Psoas muscle (tissue), 8 donors: ENCODE measurements at places on chromosomes 11 and 22. TPM values are rescaled to one million over a fixed set of nuclear protein-coding genes. Genes with fewer than 3 reads are reported as not detected.

DNA sequence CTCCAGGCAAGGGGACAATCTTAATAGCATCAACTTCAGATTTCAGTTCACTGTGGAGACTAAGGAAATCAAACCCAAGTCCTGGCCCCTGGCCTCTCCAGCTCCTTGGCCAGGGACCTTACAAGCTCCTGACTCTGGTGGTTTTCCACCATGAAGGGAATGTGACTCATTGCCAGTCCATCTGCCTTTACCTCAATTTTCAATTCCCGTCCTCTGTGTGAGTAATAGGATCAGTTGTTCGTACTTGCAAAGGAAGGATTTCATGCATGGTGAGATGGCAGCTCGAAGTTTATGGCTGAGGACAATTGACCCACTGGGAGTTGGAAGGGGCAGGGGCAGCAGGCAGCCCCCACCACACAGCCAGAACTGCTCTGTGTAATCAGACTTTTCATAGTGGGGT is 42.5 kb downstream of the INSC start:
- no peak for DNase-seq

GRCh38 chr11:102946237-102946636 is 9.3 kb downstream of the MMP13 start:
- DNase-seq = no peak

Gene PLCB3
- total RNA-seq = 5.9 TPM

Gene RAB39A
- 0.23 TPM for total RNA-seq

Gene NNMT
- 751 TPM for total RNA-seq

Gene CNIH2
- not detected for total RNA-seq

Gene PRRG4
- 0.34 TPM for total RNA-seq

Gene C11orf65
- 0.64 TPM for total RNA-seq

GRCh38 chr11:28835790-28836189 is 727.6 kb downstream of the METTL15 start:
- DNase-seq = no peak

- no peak for DNase-seq
Observed at GRCh38 chr11:62061356-62062222, 62.2 kb upstream of the INCENP start.

DNA sequence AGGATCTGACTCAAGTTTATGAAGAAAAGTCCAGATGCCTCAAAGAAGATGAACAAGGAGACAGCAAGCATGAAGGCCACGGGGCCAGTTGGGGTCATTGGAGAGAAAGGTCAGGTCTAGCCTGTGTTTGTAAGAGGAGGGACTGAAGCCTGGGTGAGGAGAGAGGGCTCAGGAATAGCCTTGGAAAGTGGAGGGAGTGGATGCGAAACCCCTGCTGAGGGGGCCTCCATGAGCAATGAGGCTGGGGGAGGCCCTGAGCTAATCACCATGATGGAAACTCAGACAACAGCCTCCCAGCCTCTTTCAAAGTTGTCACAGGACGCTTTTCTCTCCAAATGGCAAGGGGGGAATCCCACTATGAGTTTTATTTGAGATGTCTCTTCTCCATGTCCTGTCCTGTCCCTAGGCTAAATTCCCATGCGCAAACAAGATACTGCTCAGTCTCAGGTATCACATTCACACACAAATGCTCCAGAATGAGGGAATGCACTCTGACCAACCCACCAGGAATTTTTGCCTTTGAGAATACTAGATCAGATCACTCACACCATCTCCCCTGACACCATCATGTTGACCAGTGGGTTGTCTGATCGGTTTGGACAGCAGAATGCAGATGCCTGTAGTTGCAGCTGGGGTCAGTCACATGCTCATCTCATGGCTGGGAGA is 51.3 kb upstream of the TOP3B start:
- DNase-seq = no peak

Gene CARD16
- 4.6 TPM for total RNA-seq

DNA sequence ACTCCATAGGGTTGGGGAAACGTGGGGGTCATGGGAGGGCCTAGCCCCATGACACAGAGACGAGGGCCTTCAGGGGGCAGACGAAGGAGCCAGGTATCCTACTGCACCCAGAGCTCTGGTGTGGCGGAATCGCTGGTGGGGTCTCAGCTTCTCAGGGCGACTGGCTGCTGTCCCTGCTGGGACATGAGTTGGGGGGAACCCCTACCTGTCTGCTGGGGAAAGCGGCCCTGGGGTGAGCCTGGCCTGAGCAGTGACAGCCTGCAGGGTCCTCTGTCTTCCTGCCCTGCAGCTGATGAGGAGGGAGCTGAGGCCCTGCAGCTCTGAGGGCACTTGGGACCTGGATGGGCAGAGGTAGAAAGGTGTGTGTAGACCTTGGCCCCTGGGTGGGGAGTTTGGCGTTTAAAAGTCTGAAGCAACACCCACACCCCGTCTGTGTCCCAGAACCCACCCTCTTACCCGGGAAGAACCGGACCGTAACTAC is 33.6 kb upstream of the GRAMD4 start:
- peak; percentile 29 for DNase-seq

DNA sequence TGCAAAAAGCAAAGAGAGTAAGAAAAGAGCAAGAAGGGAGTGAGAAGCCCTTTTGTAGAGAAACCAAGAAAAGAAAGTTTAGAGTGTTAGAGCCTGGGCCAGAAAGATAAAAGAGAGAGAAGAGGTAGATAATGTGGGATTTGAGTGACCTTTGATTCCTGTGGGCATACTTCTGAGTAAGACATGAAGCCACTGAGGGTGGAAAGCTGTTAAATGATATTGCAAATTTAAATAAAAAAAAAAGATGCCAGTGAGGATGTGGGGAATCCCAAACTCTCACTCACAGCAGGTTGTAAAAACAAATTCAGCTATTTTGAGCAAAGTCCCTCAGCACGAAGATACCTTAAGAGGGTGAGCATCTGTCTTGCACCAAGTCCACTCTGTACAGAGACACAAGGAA is 59.4 kb upstream of the TOP3B start:
- DNase-seq = no peak

Gene MIEF1
- 9.7 TPM for total RNA-seq

- no peak for DNase-seq
Observed at GRCh38 chr22:27667121-27667843, 134.3 kb downstream of the MN1 start.

Gene CHKA
- total RNA-seq = 3.6 TPM

Gene CCDC116
- total RNA-seq = 0.17 TPM
